ENCODE measurements at places on chromosomes 16 and 17.
A peak's percentile ranks its signal among the peaks of the same experiment; 100 is the strongest.

- no peak for DNase-seq
Measured at GRCh38 chr16:87851601-87852000, 17.7 kb downstream of the SLC7A5 start.

GRCh38 chr17:67401598-67402504, 24.8 kb downstream of the PITPNC1 start:
- DNase-seq = no peak

GRCh38 chr16:88700636-88701482, 5.3 kb downstream of the RNF166 start:
- DNase-seq = no peak

DNA sequence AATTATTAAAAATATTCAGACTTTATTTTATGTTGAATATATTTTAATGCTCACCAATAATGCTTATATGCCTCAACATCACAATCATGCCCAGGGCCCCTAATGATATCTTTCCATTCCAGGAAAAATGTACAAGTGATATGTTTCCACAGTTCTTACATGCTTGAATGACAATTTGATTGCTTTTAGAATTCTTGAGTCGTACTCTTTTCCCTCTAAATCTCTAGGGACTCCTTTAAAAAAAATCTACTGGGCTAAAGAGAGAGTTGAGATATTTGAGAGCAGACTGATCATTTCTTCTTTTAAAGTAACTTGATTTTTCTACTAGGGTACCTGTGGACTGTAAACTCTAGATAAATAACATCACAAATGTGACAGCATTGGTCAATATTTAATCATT, 18.2 kb upstream of the HLF start:
- DNase-seq = no peak

DNA sequence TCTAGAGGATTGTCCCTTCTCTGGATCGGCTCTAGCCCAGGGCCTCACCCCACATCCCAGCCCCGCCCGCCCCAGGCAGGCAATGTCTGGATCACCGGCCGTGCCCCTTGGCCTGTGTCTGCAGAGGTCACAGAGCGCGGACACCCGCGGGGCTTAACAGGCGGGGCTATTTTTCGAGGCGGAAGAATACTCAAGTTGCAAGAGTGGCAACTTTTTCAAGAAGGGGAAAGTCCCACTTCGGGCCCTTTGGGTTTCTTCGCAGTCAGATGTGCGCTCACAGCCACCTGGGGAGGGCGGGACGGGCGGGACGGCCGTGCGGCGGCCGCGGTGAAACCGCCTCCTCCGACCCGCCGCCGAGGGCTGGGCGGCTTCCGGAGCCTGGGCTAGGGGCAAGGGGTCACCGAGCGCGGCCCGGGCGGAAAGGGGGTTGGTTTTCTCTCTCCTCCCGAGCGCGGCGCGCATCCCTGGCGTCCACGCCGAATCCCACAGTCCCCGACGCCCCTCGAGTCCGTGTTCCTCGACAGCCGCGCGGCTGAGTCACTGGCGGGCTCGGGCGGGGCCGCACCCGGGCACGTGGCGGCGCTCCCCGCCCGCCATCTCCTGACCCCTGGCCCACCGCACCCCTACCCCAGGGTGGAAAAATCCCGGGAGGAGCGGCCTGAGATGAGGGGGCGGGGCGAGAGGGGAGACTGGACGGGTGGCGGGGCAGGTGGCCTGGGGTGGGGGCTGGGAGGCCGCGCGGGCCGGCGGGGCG, 1.2 kb upstream of the PFN1 start:
- peak; percentile 41 for DNase-seq

DNA sequence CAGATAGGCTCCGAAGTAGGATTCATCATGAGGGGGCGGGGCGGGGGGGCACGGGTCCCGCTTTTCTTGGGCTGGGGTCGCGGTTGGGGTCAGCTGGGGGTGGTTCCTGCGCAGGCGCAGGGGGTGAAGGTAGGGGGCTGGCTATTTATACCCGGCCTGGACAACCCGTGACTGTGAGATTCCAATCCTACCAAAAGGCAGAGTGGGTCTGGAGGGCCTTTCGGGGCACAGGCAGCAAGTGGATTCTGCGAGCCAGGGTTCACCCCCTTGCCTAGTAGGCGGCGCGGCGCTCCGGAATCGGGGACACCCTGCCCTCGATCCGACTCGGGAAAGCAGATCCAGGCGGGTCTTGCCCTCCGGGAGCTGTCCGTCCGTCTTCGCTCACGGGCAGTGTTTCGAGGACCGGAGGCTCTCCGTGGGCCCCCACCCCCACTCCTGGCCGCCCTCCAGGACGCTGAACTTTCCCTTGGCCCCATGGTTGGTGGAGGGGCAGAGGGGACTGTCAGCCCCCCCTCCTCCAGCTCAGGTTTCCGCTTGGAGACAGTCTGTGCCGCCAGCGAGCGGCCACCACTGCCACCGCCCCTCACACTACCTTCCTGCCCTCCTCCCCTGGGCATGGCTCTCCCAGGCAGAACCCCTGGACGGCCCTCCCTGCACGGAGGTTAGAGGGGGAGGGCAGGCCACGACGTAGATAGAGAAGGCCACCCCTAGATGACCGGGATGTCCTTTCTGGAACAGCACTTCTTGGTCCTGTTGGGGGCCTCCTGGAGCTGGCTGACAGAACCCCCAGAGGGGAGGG, 634 bp downstream of the SLC2A4 start:
- no peak for DNase-seq

DNA sequence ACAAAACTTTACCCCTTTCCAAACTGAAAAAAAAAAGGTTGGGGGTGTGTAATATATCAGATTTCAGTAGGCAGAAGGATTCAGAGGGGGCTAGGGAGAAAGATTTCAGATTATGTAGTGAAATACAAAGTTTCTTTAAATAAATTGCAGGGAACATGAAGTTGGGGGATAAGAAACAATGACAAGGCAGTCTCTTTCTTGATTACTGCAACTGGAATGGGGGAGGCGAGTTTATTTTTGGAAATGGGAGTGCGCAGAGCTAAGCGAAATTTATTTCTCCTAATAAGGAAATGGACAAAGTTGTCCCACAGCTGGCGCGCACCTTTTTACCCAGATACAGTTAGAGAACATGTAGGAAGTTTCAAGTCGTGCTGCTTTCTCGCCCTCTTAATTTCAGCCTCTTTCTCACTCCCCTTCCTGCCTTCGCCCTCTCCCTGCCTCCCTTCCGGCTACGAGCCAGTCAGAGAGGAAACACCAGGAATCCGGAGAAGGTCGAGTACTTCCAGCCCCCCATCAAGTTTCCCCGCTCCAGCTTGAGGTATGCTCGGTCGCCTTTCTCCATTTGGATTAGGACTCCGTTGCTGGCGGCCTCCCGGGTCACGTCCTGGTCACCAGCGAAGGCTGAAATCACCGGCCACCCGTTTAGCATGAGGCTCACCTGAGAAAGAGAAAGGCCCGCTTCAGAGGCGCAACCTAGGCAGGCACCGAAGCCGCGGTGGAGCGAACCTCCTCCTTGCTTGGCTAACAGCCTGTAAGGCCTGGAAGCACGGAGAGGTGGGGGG, 2.5 kb downstream of the CBLN1 start:
- no peak for DNase-seq

DNA sequence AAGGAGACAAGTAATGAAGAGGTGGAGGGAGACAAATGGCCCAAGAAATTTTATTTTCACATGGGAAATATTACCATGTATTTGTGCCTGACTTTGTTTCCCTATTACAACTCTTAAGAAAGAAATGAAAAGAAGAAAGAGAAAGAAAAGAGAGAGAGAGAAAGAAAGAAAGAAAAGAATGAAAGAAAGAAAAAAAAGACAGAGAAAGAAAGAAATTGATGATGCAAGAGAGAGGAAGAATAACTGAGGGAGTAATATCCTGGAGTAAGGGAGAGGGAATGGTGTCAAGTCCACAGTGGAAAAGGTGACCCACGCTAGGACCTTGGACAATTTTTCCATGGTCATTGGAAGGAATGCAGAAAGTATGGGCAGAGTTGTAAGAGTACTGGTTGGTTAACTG, 10.1 kb upstream of the ACSM3 start:
- DNase-seq = no peak

GRCh38 chr17:74752822-74753401, 4.5 kb downstream of the NHERF1 start:
- DNase-seq = no peak

DNA sequence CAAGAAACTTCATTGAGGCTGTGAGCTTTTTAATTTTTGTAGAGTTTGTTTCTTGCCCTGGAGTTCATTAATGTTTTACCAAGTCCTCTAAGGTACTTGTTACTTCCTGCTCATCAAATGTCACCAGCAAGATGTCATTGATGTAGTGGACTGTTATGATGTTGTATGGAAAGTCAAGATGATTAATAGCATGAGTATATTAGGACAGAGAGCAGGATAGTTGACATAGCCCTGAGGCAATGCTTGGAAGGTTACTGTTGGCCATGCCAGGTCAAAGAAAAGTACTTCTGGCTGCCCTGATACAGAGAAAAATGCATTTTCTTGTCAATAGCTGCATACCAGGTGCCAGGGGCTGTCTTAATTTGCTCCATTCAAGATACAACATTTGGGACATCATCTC, 6.7 kb downstream of the KRTAP1-5 start:
- DNase-seq = no peak

- DNase-seq = no peak
Measured at GRCh38 chr17:31854672-31855071, 4.4 kb downstream of the COPRS start.

GRCh38 chr17:28828294-28829040, 14.1 kb downstream of the FAM222B start:
- DNase-seq = no peak

DNA sequence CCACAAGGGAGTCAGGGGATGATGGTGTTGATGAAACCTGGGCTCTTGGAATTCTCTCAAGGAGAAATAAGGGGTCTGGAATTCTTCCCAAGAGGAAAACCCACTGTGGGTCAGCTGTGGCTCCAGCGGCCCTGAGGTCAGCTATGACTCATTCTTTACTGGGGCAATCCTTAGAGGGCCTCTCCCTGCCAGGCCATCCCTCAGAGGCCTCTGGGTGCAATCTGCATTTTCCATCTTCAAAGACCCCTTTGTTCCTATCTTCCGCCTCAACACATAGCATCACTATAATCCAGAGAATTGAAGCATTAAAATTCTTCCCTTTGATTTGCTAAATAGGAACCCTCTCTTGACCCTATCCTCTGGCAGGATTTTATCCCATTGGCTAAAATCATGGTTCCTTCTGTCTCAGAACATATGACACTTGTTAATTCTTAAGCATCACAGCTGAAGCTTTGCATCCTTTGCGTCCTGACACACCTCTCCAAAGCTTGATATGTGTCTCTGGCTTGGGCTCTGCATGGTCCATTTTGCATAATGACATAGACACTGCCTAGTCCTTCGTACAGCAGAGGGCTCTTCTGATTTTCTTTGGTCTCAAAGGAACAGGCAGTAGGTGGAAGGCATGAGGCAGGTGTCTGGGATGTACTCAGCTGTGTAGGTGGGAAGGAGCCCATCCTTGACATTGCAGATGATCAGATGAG, 4.4 kb upstream of the KRT37 start:
- no peak for DNase-seq
